Hematopoietic multipotent progenitor cell treated with erythropoietin and hydrocortisone succinate and interleukin-3 and kit ligand, for 15 days (in vitro differentiated cells): ENCODE measurements at places on chromosomes 7 and 10.

DNA sequence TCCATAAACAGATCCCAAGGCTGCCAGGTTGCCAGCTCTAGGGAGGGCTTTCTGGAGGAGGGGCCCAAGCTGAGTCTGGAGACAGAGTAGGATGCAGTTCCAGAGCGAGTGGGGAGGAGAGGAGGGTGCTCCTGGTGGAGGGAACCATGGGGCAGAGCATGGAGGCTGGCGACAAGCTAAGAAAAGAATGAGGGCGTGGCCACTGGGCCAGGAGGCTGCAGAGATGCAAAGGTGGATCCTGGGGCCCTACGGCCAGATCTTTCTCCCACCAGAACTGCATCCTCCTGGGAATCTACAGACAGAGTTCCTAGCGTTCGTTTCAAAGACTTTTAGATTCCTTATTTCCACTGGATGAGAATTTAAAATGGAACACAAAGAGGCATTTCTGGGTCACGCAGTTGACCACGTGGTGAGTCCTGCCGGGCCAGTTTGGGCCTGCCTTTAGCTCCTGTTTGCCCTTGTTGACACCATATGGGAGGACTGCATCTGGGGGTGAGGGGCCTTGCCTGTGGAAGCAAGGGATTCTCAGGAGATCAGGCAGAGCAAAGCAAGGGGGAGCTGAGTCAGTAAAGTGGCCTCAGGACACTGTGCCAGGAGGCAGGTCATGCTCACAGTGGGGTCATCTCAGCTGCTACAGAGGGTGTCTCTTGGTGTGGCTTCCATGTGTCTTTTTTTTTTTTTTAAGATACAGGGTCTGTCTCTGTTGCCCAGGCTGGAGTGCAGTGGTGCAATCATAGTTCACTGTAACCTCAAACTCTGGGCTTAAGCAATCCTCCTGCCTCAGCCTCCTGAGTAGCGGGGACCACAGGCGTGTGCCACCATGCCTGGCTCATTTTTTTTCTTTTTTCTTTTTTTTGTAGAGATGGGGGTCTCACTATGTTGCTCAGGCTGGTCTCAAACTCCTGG, 137.8 kb downstream of the SH3PXD2A start:
- DNase-seq, result no peak

GRCh38 chr7:147296201-147296600, 1179.6 kb downstream of the CNTNAP2 start:
- DNase-seq, result no peak

GRCh38 chr7:142899661-142900060, 14.1 kb upstream of the TRPV6 start:
- DNase-seq, result no peak

DNA sequence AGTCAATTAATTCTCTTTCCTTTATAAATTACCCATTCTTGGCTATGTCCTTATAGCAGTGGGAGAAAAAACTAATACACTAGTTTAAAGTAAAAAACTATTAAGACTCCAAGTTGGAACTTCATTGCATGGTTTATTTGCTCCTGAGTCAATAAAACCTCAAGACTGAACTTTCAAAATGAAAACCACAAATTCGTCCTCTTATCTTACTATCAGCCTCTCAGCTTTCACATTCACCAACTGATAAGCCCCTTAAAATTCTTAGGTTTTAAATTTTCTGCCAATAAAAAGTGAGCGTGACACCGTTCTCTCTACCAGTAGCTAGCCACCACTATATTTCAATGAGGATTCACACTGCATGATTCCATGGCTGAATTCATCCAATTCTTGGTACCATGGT, 346.4 kb upstream of the NPSR1 start:
- DNase-seq, result no peak

GRCh38 chr7:67758551-67758950, 761.9 kb downstream of the TYW1 start:
- DNase-seq, result no peak
